ENCODE measurements at places on chromosomes 2 and 18.

- DNase-seq = peak; percentile 87
Observed at GRCh38 chr2:6773007-6773693, 92.6 kb downstream of the CMPK2 start.

- no peak for DNase-seq
Observed at GRCh38 chr2:177093371-177093770, 119.2 kb upstream of the HNRNPA3 start.

DNA sequence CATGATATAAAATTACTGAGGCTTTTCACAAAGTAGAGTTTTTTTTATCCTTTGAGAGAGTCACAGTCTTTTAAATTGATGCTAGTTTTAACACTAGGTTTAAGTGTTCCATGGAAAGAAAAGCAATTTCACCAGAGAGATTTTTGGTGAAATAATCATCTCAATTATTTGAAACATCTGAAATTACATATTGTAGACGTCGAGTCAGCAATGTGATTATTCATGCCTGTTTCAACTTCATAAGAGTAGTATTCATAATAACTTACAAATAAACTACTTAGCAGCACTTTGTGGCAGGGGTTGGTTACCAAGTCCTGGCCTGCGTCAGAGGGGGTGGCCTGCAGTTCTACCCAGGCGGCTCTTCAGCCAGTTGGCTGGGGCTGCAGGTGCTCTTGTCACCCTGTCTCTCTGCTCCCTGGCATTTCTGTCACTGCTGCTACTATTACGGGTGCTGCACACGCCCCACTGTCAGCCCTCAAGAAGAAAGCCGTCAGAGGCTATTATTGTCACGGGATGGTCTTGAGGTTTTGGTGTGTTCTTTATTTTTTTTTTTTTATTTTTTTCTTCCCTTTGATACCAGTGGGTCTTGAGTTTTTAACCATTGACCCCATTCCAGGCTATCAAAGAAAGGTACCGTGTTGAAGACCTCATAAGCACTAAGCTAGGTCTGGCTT, 50.4 kb downstream of the MALT1 start:
- DNase-seq = no peak

DNA sequence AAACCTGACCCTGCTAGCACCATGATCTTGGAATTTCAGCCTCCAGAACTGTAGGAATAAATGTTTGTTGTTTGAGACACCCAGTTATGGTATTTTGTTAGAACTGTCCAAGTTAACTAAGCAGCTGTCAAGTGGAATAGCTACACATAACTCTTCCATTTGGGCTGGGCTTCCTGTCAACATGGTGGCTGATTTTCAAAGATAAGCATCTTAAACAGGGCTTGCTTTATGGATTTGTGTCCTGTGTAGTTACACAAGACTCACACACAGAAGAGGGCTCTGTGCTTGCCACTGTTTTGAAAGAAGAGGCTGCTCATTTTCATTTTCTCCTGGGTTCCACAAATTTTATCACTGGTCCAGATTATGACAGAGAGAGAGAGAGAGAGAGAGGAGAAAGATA, 35.7 kb downstream of the GCG start:
- DNase-seq = no peak

- DNase-seq = no peak
Observed at GRCh38 chr2:222270396-222270795, 28.4 kb downstream of the PAX3 start.

DNA sequence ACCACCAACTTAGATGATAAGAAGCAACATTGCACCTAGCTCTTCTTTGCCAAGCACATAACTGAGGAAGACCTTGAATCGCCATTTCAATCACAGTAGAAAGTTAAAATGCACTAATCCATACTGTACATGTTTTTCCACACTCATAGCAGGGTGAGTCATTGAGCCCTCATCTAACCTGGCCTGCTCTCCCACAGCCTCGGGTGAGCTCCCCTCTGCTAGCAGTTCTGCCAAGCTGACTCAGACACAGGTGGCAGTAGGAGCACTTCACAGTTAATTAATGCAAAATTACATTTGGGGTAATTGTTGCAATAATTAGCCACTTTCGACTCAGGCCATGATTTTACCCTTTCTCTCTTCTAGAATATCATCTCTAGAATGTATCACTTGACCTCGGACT, 1632.8 kb upstream of the CELF4 start:
- no peak for DNase-seq

GRCh38 chr2:235458839-235459273, 35.0 kb upstream of the AGAP1 start:
- no peak for DNase-seq

DNA sequence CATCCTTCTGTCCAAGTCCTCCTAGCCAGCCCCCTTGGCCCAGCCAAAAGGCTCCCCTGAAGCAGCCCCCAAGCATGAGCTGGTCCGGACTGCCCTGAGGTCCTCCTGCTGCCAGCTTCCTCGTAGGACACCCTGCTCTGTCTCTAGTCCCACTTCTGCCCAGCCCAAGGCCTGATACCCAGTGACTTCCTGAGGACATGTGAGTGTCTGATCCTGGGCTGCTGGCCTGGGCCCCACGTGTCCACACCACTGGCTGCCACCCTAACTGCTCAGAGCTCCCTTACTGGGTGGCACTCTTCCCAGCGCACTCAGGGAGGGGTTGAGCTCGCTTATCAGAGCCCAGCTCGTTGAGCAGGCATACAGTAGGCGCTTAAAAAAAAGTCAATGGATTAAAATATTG, 34.4 kb upstream of the PDIA6 start:
- no peak for DNase-seq

DNA sequence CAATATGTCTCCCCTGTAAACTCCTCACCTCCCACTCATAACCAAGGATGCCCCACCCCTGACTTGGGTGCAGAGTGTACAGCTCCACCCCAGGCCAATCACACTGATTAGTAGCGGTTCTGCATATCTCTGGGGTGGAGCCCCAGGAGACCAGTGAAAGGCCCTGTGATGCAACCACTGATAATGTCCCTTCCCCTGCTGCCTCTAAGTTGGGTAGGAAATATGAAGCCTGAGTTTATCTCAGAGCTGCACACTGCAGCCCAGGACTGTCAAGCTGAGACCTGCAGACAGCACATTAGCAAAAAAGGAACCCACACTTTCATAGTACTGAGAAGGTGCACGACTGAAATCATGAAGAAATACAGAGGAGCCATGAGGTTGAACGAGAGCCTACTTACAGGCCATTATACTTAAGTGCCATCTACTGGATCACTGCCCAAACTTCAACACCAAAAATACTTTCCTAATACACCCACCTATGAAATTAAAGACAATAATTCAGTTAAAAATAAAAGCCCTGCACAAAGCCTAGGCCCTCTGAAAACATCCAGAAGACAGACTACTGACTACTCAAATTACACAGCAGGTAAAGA, 455.4 kb upstream of the LRRTM4 start:
- DNase-seq = no peak

- DNase-seq = no peak
Observed at GRCh38 chr2:191019376-191019775, 5.4 kb upstream of the STAT1 start.

- DNase-seq = no peak
Observed at GRCh38 chr2:35347561-35347960, 1008.0 kb upstream of the CRIM1 start.

DNA sequence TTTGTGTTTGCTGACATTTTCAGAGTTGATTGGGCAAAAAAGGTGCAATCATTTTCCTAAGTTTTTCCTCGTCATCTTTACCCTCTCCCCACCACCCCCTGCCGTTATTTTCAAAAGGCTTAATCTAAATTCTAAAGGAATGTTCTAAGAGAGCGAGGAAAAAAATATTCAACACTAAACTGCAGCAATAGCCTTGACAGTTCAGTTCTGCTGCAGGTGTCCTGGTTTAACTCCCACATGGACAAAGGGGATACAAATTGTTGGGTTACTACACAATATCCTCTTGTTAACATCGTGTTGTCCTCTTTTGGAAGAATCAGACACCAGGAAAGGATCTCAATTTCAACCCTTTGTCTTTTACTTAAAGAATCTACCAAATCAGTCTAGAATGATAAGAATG, 696.5 kb downstream of the NRXN1 start:
- no peak for DNase-seq

- DNase-seq = no peak
Observed at GRCh38 chr2:216575465-216575864, 57.8 kb upstream of the IGFBP2 start.

DNA sequence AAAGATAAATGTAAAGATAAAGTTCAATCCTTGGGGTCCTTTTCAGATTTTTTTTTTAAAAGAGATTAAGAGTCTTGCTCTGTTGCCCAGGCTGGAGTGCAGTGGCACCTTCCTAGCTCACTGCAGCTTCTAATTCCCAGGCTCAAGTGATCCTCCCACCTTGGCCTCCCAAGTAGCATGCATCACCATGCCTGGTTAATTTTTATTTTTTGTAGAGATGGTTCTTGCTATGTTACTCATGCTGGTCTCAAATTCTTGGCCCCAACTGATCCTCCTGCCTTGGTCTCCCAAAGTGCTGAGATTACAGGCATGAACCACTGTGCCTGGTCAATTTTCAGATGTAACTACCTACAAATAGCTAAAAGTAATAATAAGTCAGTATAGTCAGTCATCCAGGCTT, 21.1 kb downstream of the NFE2L2 start:
- DNase-seq = no peak

DNA sequence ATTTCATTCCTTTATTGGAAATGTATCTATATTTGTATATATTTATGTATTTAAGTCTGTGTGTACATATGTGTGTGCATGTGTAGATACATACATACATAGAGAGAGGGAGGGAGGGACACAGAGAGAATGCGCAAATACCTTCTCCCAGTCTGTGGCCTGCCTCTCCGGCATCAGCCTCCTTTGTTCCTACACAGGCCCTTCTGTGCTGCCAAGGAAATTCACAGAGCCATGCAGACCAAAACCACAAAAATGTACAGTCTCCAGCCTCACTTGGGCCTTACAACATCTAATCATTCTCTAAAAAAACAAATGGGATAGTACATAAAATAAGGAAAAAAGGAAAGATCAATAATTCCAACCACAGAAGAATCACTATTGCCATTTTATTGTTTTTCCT, 8.8 kb upstream of the CRACDL start:
- DNase-seq = no peak

DNA sequence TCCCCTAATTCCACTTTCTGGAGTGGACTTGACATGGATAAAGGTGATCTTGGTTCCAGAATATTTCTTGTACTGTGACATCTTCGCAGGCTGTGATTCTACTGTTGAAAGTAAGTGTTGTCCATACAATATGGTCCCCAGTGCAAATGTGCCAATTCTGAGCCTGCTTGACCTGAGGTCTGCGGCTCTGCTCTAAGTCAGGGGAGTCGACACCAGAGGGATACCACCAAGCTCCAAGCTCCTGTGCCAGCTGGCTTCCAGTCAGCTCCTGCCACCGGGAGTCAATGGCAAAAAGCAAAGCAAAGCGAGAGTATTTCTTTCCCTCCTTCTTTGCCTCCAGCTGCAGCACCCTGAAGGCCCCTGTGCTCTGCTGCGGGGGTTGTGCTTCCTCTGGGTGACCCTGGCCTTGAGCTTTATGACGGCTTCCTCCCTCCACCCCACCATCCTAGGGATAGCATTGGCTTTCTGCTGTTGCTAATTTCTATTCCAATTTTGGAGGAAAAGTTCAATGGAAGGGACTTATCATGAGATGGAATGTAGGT, 50.4 kb downstream of the SLC35F5 start:
- no peak for DNase-seq

DNA sequence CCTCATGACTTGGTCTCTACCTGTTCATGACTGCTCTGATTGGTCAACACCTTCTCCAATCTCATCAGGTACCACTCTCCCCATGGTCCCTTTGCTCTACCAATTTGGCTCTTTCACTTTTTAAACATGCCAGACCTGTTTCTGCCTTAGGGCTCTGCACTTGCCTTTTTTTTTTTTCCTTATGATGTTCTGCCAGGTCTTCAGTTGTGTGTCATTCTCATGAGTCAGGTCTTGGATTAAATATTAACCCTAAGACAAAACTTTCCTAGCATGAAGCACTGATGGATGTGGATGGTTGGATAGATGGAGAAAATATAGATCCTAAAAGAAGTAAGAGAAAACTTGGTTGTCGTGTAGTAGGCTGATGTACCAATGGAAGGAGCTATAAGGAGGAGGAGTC, 219.3 kb downstream of the TTC32 start:
- DNase-seq = no peak

DNA sequence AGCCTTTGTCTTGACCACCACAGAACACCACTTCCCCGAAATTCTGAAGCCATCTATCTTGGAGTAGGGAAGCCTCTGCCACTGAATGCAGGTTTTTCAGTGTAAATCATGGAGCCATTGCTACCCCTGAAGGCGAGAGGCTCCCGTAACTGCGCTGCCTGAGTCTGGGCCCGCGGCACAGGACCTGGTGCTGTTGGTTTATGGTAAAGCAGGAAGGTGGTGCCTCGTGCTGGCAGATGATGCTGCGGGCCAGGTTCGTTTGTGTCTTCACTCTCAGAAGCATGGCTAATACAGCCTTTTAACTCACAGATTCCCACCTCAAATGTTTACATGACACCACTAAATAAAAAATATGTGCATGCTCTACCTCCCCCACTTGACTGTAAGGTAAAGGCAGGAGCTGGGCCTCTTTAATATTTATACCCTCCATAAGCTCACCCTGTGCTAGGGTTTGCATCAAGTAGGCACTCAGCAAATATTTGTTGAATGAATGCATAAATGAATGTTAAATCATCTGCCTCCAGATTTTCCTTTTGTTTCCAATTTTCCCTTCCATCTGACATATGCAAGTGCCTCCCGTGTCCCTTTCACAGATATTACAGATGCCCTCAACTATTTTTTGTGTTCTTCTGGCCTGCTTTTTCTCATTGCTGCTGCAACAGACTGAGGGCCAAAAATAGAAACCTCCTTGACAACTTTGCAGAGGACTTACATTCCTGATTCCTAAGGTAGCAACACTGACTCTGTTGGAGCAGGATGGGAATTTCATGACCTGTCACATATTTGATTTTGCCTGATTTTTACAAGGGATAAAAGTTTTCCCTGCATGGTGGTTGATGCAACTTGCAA, 83.5 kb upstream of the CPO start:
- no peak for DNase-seq

DNA sequence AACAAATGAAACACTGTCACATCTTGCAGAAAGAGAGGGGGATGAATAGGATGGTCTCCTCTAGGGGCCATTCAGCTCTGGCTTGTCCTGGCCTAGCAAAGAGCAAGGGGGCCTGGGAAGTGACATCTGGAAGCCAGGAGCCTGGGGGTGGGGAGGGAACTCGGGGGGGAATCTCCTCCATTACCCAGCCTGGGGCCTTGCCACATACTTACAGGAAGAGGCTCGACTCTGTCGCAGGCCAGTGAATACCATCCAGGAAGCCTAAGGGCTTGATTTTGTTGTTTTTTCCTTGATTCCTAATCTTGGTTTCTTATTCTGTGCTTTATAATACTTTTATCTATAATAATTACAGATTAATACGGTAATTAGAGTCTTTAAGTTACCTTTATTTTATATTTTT, 797.5 kb upstream of the ID2 start:
- DNase-seq = no peak

DNA sequence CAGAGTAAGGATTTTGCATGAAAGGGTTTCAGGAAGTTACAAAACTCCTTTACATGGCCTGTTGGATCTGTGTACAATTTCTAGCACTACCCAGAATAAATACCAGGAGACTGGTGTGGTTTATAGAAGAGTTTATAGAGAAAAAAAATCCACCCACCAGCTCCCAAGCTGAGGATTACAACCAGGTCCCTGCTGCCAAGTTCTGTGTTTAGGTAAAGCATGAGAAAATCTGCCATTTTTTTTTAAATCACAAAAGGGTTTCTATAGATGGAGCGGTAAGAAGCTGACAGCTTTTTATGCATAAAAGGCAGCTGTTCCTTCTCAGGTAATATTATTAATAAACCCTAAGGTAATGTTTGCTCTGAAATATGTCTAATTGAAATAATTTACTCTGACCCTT, 545.4 kb upstream of the ZEB2 start:
- no peak for DNase-seq

- no peak for DNase-seq
Observed at GRCh38 chr2:70827388-70827787, 7.0 kb upstream of the CLEC4F start.

All from activated T-cell treated with anti-CD3 and anti-CD28 coated beads, Interleukin-2, amount 50 U/mL, for 24 hours (primary cell).